ENCODE measurements at places on chromosomes 7 and 10.

DNA sequence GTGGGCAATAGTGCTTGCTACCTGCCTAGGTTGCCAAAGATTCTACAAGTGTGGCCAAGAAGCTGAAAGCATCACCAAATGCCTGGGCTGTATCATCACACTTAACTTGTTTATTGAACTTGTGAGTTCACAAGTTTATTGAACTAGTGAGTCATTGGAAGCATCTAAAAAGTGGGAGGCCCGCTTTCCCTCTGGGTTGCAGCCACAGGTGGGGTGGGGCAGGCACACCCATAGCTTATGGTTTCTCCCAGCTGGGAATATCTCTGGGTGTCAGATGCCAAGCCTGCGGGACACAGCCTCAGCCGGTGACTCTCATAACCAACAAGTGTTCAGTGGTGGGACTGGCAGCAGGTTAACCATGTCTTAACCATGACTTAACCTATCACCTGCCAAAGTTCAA, 145.9 kb upstream of the FAM13C start:
- no peak for DNase-seq

GRCh38 chr7:156160811-156161210, 348.5 kb upstream of the SHH start:
- no peak for DNase-seq

- DNase-seq, result no peak
These were observed 96.3 kb downstream of the JAZF1 start for GRCh38 chr7:28083998-28084985.

GRCh38 chr10:2610946-2611345, 456.4 kb upstream of the PFKP start:
- DNase-seq, result no peak

- DNase-seq, result no peak
These were observed 7.0 kb upstream of the ZNF862 start for GRCh38 chr7:149830997-149831740.

GRCh38 chr7:144519925-144520324, 116.4 kb upstream of the NOBOX start:
- DNase-seq, result no peak

Data from activated gamma-delta T cell treated with Interleukin-2 at 50 U/mL for 16 hours (primary cell).